ENCODE measurements at places on chromosomes 13 and 19. TPM values are rescaled to one million over a fixed set of nuclear protein-coding genes. Genes with fewer than 3 reads are reported as not detected.

SPACA4 gene
- not detected for polyA plus RNA-seq

PRKACA gene
- 95.5 TPM for polyA plus RNA-seq

CEACAM7 gene
- polyA plus RNA-seq = 0.23 TPM

FGF9 gene
- polyA plus RNA-seq = 1.0 TPM

ZNF99 gene
- polyA plus RNA-seq = 0.01 TPM

ALOX5AP gene
- 8.7 TPM for polyA plus RNA-seq

NLRP4 gene
- not detected for polyA plus RNA-seq

PNMA8B gene
- 1.9 TPM for polyA plus RNA-seq

OR10H1 gene
- not detected for polyA plus RNA-seq

FPR1 gene
- 4.4 TPM for polyA plus RNA-seq

CLEC11A gene
- 5.3 TPM for polyA plus RNA-seq

C19orf33 gene
- polyA plus RNA-seq = 3.5 TPM

ATP4B gene
- polyA plus RNA-seq = 0.03 TPM

UHRF1 gene
- 0.25 TPM for polyA plus RNA-seq

FGF22 gene
- 0.22 TPM for polyA plus RNA-seq

POLR1G gene
- 1.5 TPM for polyA plus RNA-seq

Measured in adipose tissue (tissue), 3 donors.